NB4 (cell line): ENCODE measurements at places on chromosomes 4 and X.

DNA sequence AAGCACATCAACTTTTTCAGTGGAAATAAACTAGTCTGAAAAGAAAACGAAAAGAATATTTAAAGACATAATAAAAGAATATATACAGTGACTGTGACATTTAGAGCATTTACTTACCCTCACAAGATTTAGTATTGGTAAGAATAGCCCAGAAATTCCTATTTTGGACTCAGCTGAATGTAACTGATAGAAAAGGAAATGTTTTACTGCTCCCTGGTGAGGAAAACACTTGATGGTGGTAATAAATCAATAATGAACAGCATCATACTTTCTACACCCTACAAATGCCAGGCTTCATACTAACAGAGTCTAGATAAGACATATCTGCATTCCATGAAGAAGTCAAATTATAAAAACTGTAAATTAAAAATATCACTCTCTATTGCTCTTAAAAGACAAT is 753.5 kb upstream of the PCDH10 start:
- no peak for DNase-seq

- DNase-seq = peak; percentile 70
These were observed 195.7 kb upstream of the CASK start for GRCh38 chrX:42119076-42119475.

GRCh38 chrX:96843566-96843965 is 40.1 kb upstream of the RPA4 start:
- no peak for DNase-seq

DNA sequence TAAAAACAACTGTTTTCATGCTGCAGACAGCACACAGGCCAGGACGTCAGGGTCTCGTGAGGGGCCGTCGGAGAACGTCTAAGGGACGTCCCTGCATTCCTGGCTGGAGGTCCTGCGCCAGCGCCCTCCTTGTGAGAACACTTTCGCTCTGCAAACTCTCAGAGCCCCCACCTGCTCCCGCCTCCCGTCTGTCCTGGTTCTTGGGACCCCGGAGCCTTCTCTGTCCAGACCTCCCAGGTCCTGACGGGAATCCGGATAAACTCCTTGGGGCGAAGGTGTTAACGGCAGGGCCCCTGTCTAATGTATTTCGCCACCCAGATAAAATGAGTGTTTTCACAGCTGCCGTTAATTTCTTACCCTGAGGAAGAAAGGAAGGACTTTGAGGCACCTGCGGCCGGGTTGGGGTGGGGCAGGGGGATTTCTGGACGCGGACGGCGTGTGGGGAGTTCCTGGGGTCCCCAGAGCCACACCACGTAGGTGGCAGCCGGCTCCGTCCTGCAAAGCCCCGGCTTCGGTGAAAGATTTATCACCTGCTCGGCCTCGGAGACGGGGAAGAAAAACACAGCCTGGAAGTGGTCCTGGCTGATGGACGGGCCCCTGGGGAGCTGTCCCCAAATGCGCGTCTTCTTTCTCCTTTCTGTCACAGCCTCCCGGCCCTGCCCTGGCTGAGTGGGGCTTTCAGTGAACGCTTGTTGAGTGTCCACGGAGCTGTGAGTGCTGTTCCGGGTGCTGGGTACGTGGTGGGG is 35.1 kb upstream of the PPP2R3B start:
- DNase-seq = no peak

DNA sequence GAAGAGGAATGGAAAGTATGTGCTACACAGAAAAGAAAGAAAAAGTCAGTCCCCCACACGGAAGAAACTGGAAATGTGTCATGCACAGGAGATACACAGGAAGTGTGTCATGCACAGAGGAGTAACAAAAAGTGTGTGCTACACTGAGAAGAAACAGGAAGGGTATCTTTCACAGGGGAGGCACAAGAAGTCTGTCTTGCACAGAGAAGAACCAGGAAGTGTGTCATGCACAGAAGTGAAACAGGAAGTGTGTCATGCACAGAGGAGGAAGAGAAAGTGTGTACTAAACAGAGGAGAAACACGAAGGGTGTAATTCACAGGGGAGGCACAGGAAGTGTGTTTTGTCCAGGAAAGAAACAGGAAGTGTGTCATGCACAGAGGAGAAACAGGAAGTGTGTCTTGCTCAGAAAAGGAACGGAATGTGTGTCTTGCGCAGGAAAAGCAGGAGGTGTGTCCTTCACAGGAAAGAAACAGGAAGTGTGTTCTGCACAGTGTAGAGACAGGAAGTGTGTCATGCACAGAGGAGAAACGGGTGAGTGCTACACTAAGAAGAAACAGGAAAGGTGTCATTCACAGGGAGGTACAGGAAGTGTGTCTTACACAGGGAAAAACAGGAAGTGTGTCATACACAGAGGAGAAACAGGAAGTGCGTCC is 527.2 kb upstream of the PRKX start:
- peak; percentile 37 for DNase-seq

- no peak for DNase-seq
These were observed 141.7 kb downstream of the BRWD3 start for GRCh38 chrX:80667967-80668366.
